ENCODE measurements at places on chromosomes 6 and 20. TPM values are rescaled to one million over a fixed set of nuclear protein-coding genes. Genes with fewer than 3 reads are reported as not detected.
A peak's percentile ranks its signal among the peaks of the same experiment; 100 is the strongest.

DNA sequence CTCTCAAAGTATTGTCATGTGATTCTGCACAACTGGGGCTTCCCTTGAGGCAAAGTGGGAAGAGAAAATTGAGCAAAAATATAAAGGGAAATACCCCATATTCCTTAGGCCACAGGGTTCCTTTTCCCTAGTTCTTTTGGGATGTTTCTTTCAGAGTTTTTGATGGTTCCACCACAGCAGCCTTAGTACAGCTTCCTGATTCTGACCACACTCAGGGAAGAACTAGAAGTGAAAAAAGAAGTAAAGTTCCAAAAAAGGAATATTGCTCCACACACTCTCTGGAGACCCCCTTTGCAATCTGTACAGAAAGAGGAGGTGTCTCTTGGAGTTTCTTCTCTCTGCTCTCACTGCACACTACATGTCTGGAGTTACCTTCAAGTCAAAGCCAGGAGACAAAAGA lies 27.9 kb upstream of the HLA-DQA2 start:
- H3K4me1 ChIP-seq = no peaks in the 10 kb centered on the region
- H3K4me3 ChIP-seq = no peak overlapping the region
- peaks cover 25% of the 10 kb centered on the region for H3K27me3 ChIP-seq

- no peaks in the 10 kb centered on the region for H3K4me1 ChIP-seq
- H3K27ac ChIP-seq = no peak overlapping the region
- no peak overlapping the region for H3K4me3 ChIP-seq
- no peak for DNase-seq
- no peaks in the 10 kb centered on the region for H3K27me3 ChIP-seq
Measured at GRCh38 chr20:61292391-61292790, 40.3 kb downstream of the CDH4 start.

- H3K27ac ChIP-seq = no peak overlapping the region
- no peaks in the 10 kb centered on the region for H3K27me3 ChIP-seq
- DNase-seq = no peak
- no peak overlapping the region for H3K4me3 ChIP-seq
- H3K36me3 ChIP-seq = no peaks in the 10 kb centered on the region
Measured at GRCh38 chr20:15362849-15363248, 1025.4 kb upstream of the FLRT3 start.

- H3K27me3 ChIP-seq = no peaks in the 10 kb centered on the region
- H3K27ac ChIP-seq = no peak overlapping the region
- H3K4me1 ChIP-seq = no peaks in the 10 kb centered on the region
- H3K36me3 ChIP-seq = no peaks in the 10 kb centered on the region
- no peak overlapping the region for H3K4me3 ChIP-seq
Measured at GRCh38 chr6:54700158-54700557, 146.4 kb upstream of the FAM83B start.

DNA sequence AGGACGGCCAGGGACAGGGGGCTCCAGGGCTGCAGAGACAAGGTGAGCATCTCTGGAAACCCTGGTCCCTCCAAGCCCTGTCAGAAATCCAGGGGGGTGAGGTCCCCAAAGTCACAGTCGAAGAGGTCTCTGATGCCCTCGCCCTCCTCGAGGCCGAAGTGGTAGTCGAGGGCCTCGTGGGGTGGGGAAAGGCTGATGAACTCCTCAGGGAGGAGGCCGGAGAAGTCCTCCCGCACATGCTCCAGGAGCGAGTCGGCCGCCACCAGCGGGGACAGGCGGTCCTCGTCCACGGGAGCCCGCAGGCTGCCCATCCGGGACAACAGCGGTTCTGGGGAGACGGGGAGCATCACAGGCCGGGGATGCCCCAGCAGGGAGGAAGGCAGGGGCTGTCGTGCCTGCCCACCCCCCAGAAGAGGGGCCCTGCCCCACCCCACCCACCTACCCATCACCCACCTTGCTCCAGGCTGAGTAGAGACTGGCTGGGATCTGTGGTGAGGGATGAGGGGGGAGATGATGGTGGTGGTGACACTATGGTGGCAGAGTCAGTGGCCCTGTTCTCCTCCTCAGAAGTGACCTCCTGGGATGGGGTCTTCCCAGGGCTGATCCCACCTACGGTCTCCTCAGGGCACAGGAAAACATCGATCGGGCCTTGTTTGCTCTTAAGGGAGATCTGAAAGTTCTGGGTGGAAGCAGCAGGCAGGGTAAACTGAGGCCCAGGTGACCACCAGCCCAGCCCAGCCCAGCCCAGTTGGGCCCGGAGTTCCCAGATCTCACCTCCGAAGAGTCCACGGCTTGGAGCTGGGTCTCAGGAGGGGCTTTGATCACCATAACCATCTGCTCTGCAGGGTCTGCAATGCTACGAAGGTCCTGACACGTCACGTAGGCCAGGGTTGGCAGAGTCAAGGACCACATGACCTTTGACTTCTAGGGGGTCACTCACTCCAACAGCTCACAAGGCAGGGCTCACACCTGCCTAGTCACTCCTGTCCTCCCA lies 2.7 kb upstream of the NECAB3 start:
- no peak overlapping the region for H3K4me3 ChIP-seq
- peaks cover 62% of the 10 kb centered on the region for H3K36me3 ChIP-seq
- no peak for DNase-seq
- H3K4me1 ChIP-seq = peaks cover 78% of the 10 kb centered on the region

GRCh38 chr6:54737247-54737646 lies 109.3 kb upstream of the FAM83B start:
- H3K4me1 ChIP-seq = no peaks in the 10 kb centered on the region
- H3K4me3 ChIP-seq = no peak overlapping the region
- H3K27ac ChIP-seq = no peak overlapping the region
- H3K27me3 ChIP-seq = no peaks in the 10 kb centered on the region
- H3K36me3 ChIP-seq = no peaks in the 10 kb centered on the region

- no peak overlapping the region for H3K4me3 ChIP-seq
- H3K4me1 ChIP-seq = no peaks in the 10 kb centered on the region
- H3K27ac ChIP-seq = no peak overlapping the region
- no peaks in the 10 kb centered on the region for H3K27me3 ChIP-seq
- no peak for DNase-seq
Measured at GRCh38 chr20:37504404-37505096, 16.5 kb upstream of the NNAT start.

DNA sequence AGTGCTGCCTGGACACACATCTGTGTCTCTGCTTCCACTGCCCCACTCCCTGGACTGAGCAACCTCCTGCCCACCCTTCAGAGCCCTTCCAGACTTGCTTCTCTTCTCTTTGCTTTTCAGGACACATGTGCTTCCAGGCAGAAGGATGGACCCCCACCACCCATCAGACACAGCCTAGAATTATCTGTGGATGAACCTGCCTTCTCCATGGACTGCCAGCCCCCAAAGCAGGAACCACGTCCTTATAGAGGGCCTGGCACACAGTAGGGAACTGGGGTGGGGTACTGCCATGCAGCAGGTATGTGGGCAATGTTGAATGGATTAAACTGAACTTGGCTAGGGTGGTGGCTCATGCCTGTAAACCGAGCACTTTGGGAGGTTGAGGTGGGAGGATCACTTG lies 3.6 kb downstream of the KIAA1755 start:
- no peaks in the 10 kb centered on the region for H3K4me1 ChIP-seq
- no peak for DNase-seq
- no peaks in the 10 kb centered on the region for H3K36me3 ChIP-seq
- no peak overlapping the region for H3K4me3 ChIP-seq
- peaks cover 33% of the 10 kb centered on the region for H3K27me3 ChIP-seq

GRCh38 chr6:89352278-89353117 lies at the start of gene UBE2J1:
Gene UBE2J1 (minus strand): TSS chr6:89352722. CDS start chr6:89352569, 153 bp downstream.
- H3K27me3 ChIP-seq = no peaks in the 10 kb centered on the region
- H3K36me3 ChIP-seq = peaks cover 26% of the 10 kb centered on the region
- peak; percentile 77 for DNase-seq
- H3K27ac ChIP-seq = peak within 1 kb of the TSS; percentile 91

- no peak overlapping the region for H3K27ac ChIP-seq
- H3K27me3 ChIP-seq = no peaks in the 10 kb centered on the region
- peaks cover 11% of the 10 kb centered on the region for H3K36me3 ChIP-seq
- no peak overlapping the region for H3K4me3 ChIP-seq
- peaks cover 8% of the 10 kb centered on the region for H3K4me1 ChIP-seq
Measured at GRCh38 chr20:20548527-20549266, 163.7 kb downstream of the RALGAPA2 start.

- peaks cover 5% of the 10 kb centered on the region for H3K27me3 ChIP-seq
- H3K27ac ChIP-seq = no peak overlapping the region
- H3K4me3 ChIP-seq = no peak overlapping the region
- no peak for DNase-seq
Measured at GRCh38 chr20:58019027-58019849, 209.2 kb downstream of the ANKRD60 start.

GRCh38 chr20:54267483-54268003 lies 59.7 kb downstream of the PFDN4 start:
- no peak overlapping the region for H3K4me3 ChIP-seq
- no peaks in the 10 kb centered on the region for H3K4me1 ChIP-seq
- DNase-seq = no peak
- H3K27ac ChIP-seq = no peak overlapping the region

GRCh38 chr20:57553376-57554018 lies 7.4 kb upstream of the PCK1 start:
- no peaks in the 10 kb centered on the region for H3K36me3 ChIP-seq
- no peak overlapping the region for H3K4me3 ChIP-seq
- H3K27me3 ChIP-seq = peaks cover 3% of the 10 kb centered on the region
- no peak for DNase-seq

GRCh38 chr20:17762243-17762872 lies 62.6 kb downstream of the BANF2 start:
- no peaks in the 10 kb centered on the region for H3K4me1 ChIP-seq
- H3K36me3 ChIP-seq = no peaks in the 10 kb centered on the region
- no peak overlapping the region for H3K4me3 ChIP-seq
- peaks cover 4% of the 10 kb centered on the region for H3K27me3 ChIP-seq

GRCh38 chr6:5095236-5095635 lies 10.1 kb downstream of the PPP1R3G start:
- DNase-seq = no peak
- H3K4me1 ChIP-seq = no peaks in the 10 kb centered on the region
- H3K36me3 ChIP-seq = no peaks in the 10 kb centered on the region
- no peak overlapping the region for H3K4me3 ChIP-seq
- no peak overlapping the region for H3K27ac ChIP-seq
- peaks cover 12% of the 10 kb centered on the region for H3K27me3 ChIP-seq

GRCh38 chr20:11364736-11365135 lies 553.0 kb upstream of the BTBD3 start:
- H3K27me3 ChIP-seq = no peaks in the 10 kb centered on the region
- no peak overlapping the region for H3K4me3 ChIP-seq
- H3K27ac ChIP-seq = no peak overlapping the region
- H3K4me1 ChIP-seq = no peaks in the 10 kb centered on the region
- no peaks in the 10 kb centered on the region for H3K36me3 ChIP-seq

DNA sequence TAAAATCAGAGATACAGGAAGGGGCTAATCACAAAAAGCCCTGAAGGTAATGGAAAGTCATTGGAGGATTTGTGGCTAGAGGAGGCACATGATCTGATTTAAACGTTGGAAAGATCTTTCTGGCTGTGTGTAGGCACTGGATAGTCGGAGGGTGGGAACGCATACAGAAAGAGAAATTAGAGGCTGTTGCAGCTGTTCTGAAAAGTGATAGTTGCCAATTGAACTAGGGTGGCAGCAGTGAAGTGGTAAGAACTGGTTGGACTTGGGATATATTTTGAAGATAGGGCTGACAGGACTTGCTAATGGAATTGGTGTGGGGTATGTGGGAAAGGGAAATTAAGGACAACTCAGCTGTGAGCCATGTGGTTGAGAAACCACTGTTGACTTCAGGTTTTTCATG lies 223.6 kb downstream of the OGFRL1 start:
- peaks cover 2% of the 10 kb centered on the region for H3K27me3 ChIP-seq
- no peak overlapping the region for H3K27ac ChIP-seq
- H3K4me3 ChIP-seq = no peak overlapping the region
- H3K4me1 ChIP-seq = no peaks in the 10 kb centered on the region
- H3K36me3 ChIP-seq = no peaks in the 10 kb centered on the region
- DNase-seq = no peak

DNA sequence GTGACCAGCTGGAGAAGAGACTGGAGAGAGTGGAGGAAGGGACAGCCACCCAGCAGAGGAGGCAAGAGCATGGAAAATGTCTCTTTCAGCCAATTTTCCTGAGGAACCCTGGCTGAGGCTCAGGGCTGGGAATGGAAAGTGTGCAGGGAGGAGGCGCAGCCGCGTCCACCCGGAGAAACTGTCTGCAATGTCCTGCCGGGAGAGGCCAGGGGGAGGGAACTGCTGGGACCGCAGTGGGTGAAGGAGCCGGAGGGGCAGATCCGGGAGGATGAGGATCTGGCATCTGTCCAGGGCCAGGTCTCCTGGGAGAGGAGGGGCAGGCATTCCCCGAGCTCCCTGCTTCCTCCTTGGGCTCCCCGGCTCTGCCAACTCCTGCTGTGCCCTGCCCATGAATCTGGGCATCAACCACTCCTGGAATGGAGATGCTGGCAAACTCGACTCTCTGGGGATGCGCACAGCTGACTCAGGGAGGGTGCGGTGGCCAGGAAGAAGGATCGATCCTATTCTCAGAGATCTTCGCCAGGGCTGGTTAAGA lies 17.4 kb upstream of the HM13 start:
- no peaks in the 10 kb centered on the region for H3K4me1 ChIP-seq
- peaks cover 18% of the 10 kb centered on the region for H3K27me3 ChIP-seq
- H3K27ac ChIP-seq = no peak overlapping the region

DNA sequence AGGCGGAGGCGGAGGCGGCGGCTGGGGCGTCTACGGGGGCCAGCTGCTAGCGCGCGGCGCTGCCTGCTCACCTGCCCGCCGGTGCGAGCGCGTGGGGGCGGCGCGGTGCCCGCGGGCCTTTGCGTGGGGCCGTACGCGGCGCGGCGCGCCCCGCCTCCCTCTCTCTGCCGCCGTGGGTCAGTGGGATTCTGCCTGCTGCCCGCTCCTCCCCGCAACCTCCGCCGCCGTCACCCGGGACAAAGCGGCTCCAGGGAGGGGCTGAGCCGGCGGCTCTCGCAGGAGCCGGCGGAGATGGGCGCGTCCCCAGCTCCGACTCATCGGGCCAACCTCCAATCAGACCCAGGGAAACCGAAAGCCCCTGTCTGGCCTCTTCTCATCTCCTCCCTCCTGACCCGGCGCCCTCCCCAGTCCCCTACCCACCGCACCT lies at the start of gene RCAN2:
RCAN2 (minus strand) TSS at position 249 of the 427 bp plus-strand sequence.
- DNase-seq = peak; percentile 28
- no peaks in the 10 kb centered on the region for H3K4me1 ChIP-seq
- peak within 1 kb of the TSS; percentile 10 for H3K4me3 ChIP-seq
- H3K36me3 ChIP-seq = no peaks in the 10 kb centered on the region
- H3K27me3 ChIP-seq = peaks cover 61% of the 10 kb centered on the region
- H3K27ac ChIP-seq = no peak within 1 kb of the TSS

HDGFL1 gene
- not detected for total RNA-seq

ZBTB12 gene
- total RNA-seq = 1.6 TPM

GLYATL3 gene
- total RNA-seq = not detected

KCNK15 gene
- not detected for total RNA-seq

PHF20 gene
- 61.5 TPM for total RNA-seq

AIF1 gene
- 177 TPM for total RNA-seq

SLC32A1 gene
- not detected for total RNA-seq

GPX5 gene
- not detected for total RNA-seq

PXDC1 gene
- total RNA-seq = not detected

LAMA5 gene
- total RNA-seq = 0.63 TPM

PSORS1C1 gene
- not detected for total RNA-seq

SLCO4A1 gene
- 79.9 TPM for total RNA-seq

CFB gene
- not detected for total RNA-seq

COL19A1 gene
- not detected for total RNA-seq

GABRR1 gene
- total RNA-seq = not detected

MOG gene
- total RNA-seq = not detected
